GM12892 (cell line): ENCODE measurements at places on chromosomes 13 and 19.
A peak's percentile ranks its signal among the peaks of the same experiment; 100 is the strongest.

GRCh38 chr13:34567597-34567996 lies 374.5 kb upstream of the NBEA start:
- no peak for DNase-seq

DNA sequence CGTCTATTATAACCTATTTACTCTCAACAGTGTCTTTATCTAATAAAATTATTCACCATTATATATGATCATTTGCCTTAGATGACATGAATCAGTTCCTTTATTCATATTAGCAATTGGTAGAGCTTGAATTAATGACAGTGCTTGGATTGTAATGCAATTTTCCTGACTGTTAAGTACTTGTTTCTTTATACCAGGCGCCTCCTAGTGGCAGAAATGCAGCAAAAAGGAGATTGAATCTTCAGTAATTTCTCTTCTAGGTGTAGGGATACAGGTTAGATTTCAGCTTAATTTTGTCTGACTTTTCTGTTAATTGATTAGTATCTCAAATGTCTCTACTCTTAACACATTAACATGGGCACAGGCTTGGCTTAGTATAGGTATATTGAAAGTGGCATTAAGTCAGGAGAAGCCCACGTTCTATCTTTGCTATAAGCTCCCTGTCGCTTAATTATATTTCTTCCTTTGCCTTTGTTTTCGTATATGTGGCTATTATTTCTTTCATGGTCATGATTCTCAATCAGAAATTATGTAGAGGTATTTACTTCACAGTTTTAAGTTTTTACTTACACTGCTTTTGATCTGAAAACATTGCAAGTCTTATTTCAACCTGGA lies 9.1 kb upstream of the LHFPL6 start:
- DNase-seq, result no peak

- no peak for DNase-seq
These were observed 82.7 kb downstream of the TEX26 start for GRCh38 chr13:31015199-31015598.

DNA sequence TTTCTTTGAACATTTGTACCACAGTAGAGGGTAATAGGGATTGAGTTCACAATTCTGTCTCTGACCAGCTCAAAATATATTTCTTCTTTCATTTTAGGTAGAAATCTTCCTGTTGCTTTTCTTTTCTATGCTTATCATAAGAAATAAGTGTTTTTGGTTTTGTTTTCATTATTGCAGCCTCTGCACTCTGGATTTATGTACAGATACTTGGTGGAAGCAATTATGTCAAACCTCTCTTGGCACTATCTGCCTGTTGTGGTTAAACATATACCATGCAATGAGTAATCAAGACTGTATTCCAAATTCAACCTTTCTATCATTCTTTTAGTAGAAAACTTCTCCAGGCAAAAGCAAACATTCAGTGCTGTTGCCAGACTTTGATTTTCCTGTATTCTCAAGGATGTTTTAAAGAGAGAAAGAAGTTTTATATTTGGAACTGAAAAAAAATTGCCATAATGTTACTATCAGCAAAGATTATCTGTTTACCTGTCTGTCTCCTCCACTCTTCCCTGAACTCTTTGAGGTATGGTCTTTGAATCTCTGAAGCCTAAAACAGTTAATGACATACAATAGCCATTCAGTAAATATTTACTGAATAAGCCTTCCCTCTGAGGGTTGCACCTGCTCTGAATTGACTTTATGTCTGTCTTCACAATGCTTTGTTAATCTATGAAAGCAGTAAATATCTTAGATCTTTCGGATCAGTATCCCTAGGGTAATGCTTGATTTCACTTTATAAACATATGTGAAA lies 612.5 kb upstream of the PRR20A start:
- no peak for DNase-seq

GRCh38 chr19:31519256-31519655 lies 170.0 kb upstream of the TSHZ3 start:
- DNase-seq, result no peak

GRCh38 chr19:40560092-40560507 lies 16.6 kb upstream of the SHKBP1 start:
- DNase-seq, result no peak

- DNase-seq, result no peak
These were observed 5.9 kb upstream of the ZNF254 start for GRCh38 chr19:24081056-24081455.

- no peak for DNase-seq
These were observed 38.8 kb downstream of the NLRP12 start for GRCh38 chr19:53785196-53785889.

- DNase-seq, result no peak
These were observed 6.6 kb downstream of the FFAR2 start for GRCh38 chr19:35454663-35455062.

- no peak for DNase-seq
These were observed 15.2 kb upstream of the EFNB2 start for GRCh38 chr13:106550570-106551135.

DNA sequence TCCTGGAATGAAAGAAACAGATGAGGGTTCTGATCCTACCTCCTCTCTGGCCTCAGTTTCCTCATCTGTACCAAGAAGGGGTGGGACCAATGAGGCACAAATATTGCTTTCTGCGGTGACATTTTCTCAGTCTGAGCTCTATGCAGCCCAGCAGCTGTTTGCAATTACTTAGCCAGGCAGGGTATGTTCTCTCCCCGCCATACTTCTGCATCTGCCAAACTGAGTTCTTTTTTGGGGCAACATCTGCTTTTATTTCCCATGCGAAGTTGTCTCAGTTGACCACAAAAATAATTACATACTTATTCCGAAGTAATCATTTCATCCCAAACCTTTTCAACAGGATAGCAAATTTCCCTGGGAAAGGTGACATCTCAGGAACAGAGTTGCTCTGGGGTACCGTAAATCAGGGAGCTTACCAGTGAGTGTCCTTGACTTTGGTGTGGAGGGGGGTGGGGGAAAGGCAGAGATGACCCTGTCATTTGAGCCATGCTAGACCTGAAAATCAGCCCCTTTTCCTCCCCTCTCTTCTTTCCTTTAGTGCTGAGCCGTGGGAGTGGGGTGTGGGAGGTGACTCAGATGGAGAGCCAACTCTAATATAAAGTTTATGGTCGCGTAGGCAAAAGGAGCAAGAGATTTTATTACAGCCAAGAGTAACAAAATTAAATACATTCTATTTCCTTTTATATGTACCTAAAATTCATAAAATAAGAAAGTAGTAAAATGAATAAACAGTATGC lies 165.7 kb upstream of the KL start:
- no peak for DNase-seq

GRCh38 chr19:45900738-45901431 lies 1.5 kb downstream of the MYPOP start:
- DNase-seq, result no peak

DNA sequence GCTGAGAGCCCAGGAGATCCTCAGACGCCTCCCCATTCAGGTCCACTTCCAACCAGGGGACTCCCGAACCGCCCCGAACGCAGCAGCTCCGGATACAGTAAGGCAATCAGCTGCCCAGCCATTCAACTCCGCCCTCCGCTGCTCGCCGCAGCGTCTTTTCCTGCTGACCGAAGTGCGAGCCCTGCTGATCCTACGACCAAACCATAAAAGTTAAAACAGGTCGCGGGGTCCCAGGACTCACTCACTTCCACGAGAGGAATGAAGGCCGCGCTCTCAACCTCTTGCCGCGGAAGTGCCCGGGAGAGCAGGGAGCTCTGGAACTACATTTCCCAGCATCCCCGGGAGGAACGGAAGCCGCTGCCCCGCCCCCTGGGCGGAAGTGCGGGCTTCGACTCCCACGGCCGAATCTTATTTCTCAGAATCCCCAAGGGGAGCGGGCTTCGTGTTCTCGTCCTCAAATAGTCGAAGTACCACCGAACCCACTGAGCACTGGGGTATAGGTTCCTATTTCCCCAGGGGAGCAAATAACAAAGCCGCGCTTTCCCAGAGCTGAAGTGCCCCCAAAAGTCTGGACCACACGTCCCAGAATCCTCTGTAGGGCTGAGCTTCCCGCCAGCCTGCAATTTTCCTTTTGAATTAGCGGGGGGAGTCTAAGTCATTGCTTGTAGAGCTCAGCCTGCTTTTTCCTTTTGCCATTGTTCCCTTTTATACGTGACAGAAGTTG lies at the start of gene ZNF45:
TSS of gene ZNF45 (minus strand) at position 298 of the 724 bp plus-strand sequence. CDS start 13,097 bp downstream, outside the sequence.
- DNase-seq, result peak; percentile 80

GRCh38 chr13:111519490-111520170 lies 199.2 kb downstream of the TEX29 start:
- DNase-seq, result no peak

DNA sequence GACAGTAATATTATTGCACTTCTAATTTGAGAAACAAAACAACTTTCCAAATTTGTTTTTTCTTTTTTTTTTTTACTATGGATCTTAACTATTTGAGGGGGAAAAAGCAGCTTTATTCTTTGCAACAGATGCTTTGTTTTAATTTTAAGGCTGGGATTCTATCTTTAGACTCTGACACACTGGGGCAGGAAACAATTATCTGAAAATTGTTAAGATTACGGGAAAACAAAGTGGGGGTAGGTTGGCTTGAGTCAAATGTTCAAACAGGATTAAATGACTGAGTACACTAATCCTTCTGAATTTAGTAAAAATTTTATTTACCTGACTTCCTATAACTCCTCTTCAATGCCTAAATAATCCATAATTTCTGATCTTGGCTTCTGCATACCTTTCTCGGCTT lies 543.2 kb downstream of the SLITRK6 start:
- DNase-seq, result no peak

GRCh38 chr13:111531505-111531904 lies 211.1 kb downstream of the TEX29 start:
- DNase-seq, result no peak

- DNase-seq, result peak; percentile 80
These were observed 14.6 kb downstream of the CBARP start for GRCh38 chr19:1223018-1223855.

- DNase-seq, result no peak
These were observed 7.8 kb upstream of the ZNF554 start for GRCh38 chr19:2811735-2812413.

GRCh38 chr13:33194820-33195692 lies 90.5 kb downstream of the STARD13 start:
- no peak for DNase-seq

DNA sequence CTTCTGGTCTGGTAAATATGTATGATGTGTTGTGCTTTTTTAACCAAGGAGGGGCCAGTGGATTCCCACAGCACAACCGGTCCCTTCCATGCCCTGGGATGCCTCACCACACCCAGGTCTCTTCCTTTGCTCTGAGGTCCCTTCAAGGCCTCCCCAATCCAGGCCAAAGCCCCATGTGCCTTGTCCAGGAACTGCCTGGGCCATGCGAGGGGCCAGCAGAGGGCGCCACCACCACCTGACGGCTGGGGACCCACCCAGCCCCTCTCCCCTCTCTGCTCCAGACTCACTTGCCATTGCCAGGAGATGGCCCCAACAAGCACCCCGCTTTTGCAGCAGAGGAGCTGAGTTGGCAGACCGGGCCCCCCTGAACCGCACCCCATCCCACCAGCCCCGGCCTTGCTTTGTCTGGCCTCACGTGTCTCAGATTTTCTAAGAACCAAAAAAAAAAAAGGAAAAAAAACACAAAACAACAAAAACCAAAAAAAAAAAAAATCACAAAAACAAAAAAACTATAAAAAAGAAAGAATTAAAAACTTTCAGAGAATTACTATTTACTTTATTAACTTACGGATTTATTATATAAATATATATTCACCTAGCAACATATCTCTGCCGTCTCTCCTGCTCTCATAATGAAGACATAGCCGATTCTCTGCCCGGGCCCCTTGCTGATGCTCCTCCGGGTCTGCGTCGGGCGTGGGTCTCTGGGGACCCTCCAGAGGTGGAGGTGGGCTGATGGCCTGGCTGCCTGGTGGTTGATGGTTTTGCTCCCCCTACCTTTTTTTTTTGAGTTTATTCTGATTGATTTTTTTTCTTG lies 14.4 kb downstream of the CAPN12 start:
- peak; percentile 71 for DNase-seq

- no peak for DNase-seq
These were observed 66.2 kb downstream of the SLC15A1 start for GRCh38 chr13:98686270-98686669.

DNA sequence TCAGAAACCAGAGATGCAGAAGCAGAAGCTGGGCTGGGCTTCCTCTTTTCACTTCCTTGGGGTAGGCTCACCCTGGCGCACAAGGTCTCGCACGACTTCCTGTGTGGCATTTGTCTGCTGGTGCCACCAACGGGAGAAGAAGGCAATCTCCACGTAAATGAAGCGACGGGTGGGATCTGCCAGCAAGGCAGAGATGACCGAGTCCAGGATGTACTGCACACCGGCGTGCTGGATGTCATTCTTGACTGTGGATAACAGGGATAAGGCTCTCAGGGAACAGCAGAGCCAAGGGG lies 1.3 kb downstream of the MAN2B1 start:
- DNase-seq, result peak; percentile 73

DNA sequence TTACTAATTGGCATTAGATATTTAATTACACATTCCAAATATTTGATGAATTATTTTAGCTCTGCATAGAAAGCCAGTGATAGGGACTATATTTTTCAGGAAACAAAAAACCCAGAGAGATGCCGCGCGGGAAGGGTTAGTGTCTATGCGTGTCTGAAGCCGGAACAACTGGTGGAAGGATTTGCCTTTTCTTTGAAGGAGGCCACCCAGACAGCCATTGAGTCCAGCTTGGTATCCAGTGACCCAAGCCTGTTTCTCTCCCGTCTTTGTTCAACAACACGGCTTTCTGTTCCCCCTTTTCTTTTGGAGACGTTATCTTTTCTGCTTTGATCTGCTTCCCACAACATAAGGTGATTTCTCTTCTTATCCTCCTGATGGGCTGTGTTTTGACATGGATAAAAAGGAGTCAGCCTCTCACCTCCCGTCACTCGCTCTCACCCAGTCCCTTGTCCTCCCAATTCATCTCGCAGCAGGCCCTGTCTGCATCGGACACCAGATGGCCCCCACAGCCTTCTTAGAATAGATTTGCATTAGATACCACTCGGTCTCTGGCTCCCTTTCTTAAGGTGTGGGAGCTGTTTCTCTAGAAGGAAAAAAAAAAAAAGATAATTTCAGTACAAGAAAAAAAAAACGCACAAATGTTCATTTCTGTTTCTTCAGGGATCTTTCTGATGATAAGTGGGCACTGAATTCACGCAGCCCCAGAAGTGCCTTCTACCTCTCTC lies 361.8 kb downstream of the ZNF536 start:
- no peak for DNase-seq

GRCh38 chr13:110399801-110400200 lies 92.7 kb downstream of the COL4A2 start:
- DNase-seq, result no peak

- no peak for DNase-seq
These were observed 14.5 kb downstream of the PPFIA3 start for GRCh38 chr19:49133621-49134454.

GRCh38 chr19:11496391-11497163 lies 9.1 kb downstream of the ZNF653 start:
- peak; percentile 75 for DNase-seq

- DNase-seq, result no peak
These were observed 502.1 kb downstream of the RFC3 start for GRCh38 chr13:34320084-34320483.
